ENCODE measurements at places on chromosomes 16 and 17. TPM values are rescaled to one million over a fixed set of nuclear protein-coding genes. Genes with fewer than 3 reads are reported as not detected.

- DNase-seq, result no peak
Observed at GRCh38 chr16:88486398-88487123, 33.5 kb downstream of the ZFPM1 start.

The G6PC1 gene
- total RNA-seq, result not detected

- DNase-seq, result peak; percentile 93
Observed at GRCh38 chr16:30628628-30629540, 18.7 kb upstream of the ZNF689 start.

DNA sequence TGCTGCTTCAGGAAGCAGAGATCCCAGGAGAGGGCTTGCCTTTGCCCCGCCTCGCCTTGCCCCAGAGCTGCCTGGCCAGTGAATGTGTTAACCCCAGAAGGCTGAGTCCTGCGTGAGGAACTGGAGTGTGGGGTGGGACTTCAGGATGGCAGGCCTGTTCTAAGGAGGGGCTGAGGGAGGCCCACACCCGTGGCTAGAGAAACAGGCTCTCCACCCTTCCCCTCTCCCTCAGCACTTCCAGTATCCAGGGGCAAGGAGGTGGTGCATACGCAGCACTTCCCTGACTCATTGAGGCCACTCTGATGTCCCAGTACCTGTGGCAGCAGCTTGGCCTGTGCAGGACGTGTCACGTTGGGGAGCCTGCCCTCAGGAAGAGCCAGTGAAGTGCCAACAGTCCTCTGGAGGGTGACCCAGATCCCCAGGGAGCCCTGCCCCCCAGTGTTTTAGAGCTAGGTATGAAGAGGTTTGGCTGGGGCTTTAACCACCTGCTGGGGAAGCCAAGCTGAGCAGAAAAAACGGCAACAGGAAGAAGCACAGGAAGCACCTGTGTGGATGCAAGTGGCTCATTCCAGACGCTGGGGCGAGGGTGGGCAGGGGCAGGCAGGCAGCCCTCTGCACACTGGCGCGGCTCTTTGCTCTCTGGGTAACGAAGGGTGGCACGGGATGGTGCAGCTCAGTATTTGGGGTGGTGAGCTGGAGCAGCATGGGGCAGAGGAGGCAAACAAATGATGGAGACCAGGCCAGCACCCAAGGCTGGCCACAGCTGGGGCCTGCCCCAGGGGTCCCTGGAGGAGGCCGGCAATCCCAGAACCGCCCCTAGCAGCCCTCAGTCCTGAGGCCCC is 14.7 kb upstream of the CTCF start:
- no peak for DNase-seq

The ITGAL gene
- 1.5 TPM for total RNA-seq

The TBX21 gene
- 0.32 TPM for total RNA-seq

The TBC1D26 gene
- total RNA-seq, result not detected

DNA sequence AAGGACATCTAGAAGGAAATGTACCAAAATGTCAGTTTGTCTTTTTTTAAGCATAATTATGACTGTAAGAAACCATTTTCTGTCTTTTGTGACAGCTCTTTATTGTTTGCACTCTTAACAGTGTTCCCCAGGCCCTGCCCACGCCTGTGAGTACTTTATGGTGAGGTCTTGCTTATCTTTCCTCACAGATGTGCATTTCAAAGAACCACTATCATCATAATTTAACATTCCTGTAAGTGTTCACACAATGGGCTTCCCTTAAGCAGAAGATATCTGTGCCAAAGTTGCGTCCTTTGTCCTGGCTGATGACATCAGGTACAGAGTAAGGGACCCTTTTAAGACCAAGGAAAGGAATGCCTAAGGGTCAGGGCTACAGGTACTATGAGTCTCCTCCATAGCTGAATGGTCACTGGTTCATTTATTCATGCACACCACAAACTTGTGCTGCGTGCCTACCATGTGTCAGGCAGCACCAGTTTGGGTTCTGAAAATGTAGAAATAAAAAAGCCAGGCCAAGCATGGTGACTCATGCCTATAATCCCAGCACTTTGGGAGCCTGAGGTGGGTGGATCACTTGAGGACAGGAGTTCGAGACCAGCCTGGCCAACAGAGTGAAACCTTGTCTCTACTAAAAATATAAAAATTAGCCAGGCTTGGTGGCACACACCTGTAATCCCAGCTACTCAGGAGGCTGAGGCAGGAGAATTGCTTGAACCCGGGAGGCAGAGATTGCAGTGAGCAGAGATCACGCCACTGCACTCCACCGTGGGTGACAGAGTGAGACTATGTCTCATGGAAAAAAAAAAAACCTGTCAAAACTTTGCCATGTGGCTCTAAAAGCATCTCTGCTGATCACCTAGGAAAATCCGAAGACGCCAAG is 55.4 kb upstream of the NLK start:
- no peak for DNase-seq

The DOC2A gene
- total RNA-seq, result 0.13 TPM

The TNFAIP1 gene
- total RNA-seq, result 33.8 TPM

The TMC5 gene
- total RNA-seq, result not detected

The TBC1D3G gene
- not detected for total RNA-seq

DNA sequence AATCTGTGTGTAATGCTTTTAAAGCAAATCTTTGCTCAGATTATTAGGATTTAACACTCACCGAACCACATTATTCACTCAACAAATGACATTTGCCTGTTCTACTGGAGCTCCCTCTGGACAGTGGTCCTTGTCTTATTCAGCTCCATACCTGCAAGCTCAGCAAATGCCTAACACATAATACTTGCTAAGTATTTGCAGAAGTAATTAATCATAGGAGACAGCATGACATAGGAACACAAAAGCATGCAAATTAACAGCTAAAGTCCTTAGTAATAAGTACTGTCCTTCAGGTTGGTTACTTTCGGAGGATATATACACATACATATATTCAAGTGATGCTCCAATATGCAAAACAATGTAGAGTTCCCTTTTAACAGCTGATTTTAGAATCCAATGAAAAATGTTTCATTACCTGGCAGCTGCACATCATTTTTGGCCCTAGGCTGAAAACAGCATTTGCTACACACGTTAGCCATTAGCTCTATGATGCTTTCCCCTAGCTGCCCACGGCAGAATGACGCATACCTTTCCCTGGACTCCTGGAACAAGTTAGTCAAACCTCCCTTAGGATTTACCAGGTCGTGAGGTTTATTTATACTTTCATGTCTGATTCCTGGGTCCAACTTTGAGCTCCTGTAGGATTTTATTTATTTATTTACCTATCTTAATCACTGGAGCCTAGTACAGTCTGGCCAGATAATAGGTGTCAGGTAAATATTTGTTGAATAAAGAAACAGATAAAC is 8.6 kb downstream of the BRD7 start:
- no peak for DNase-seq

The TNFSF12 gene
- 34.6 TPM for total RNA-seq

The CA4 gene
- total RNA-seq, result 15.1 TPM

DNA sequence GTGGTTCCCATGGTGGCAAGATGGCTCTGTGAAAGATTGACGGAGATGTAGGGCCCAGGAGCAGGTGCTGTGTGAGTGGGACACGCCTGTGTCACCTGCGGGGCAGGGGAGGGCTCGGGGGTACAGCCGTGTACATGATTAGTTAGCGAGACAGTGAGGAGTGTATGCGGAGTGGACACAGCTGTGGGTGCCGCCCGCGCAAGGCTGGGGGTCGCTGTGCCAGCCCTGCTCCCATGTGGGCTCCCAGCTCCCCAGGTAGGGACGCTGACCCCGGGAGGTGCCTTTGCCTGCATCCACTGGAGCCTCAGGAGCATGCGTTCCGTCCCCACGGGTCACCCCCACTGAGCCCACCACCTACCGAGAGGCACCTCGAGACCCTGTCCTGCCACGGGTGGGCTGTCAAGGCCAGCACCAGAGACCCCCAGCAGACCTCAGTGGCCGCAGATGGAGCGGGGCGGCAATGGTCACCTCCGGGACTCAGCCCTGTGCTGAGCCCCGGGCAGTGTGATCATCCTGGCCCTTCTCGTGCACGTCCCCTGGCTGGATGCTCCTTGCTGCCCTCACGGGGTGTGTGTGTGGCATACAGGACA is 7.4 kb downstream of the CAPN15 start:
- no peak for DNase-seq

The BCL6B gene
- 12.6 TPM for total RNA-seq

The FTSJ3 gene
- total RNA-seq, result 29.8 TPM

The ALOX15 gene
- not detected for total RNA-seq

The TMEM238L gene
- not detected for total RNA-seq

DNA sequence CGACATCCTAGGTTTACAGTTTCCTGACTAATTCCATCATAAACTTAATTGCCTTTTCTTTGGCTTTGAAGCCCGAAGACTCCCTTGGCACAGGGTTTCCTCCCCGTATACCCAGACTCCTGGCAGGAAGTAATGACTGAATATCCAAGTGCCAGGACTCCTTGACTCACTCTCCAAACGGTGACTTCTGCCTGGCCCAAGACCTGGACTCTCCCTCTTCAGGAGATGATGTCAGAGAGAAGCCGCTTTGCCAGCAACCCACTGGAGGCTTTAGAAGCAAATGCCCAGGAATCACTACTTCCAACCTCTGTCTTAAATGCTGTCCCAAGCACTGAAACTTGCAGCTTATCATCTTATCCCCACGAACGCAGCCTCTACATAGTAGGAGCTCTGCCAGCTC is 146.5 kb downstream of the RGS9 start:
- DNase-seq, result no peak

- DNase-seq, result no peak
Observed at GRCh38 chr16:3046641-3047386, 453 bp downstream of the MMP25 start.

DNA sequence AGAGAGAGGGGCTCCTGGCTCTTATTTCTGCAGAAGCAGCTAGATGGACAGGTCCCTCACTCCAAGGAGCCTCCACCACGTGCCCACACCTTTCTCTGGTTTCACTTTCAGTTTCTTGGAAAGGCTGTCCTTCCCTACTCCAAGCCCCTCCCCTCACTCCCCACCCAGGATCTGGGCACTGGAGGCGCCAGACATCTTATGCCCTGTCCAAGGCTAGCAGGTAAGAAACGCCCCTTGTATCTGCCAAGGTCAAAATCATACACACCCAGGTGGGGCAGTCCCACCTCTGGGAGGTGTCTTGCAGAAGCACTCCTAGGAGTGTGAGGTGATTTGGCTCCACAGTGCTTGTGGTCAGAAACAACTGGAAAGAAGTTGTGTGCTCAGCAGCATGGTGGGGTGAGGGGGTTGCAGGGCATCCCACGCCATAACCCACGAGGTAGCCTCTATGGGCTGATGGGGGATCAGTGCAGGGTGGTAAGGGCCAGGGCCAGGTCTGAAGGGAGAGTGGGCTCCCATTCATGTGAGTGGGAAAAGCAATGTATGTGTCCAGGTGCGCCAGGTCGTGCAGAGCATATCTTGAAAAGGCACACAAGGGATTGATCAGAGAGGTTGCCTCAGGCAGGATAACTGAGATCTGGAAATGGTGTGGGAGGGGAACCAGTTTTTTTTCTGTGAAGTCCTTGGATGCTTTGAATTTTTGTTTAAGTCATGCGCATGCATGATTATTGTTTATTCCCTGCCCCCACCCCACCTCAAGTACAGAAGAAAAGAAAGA is 31.8 kb upstream of the PRM1 start:
- no peak for DNase-seq

GRCh38 chr16:76201385-76201784 is 75.8 kb upstream of the CNTNAP4 start:
- DNase-seq, result no peak

GRCh38 chr17:74298778-74299177 is 24.7 kb downstream of the DNAI2 start:
- DNase-seq, result no peak

The SLC47A2 gene
- not detected for total RNA-seq

The SLFN14 gene
- total RNA-seq, result not detected

DNA sequence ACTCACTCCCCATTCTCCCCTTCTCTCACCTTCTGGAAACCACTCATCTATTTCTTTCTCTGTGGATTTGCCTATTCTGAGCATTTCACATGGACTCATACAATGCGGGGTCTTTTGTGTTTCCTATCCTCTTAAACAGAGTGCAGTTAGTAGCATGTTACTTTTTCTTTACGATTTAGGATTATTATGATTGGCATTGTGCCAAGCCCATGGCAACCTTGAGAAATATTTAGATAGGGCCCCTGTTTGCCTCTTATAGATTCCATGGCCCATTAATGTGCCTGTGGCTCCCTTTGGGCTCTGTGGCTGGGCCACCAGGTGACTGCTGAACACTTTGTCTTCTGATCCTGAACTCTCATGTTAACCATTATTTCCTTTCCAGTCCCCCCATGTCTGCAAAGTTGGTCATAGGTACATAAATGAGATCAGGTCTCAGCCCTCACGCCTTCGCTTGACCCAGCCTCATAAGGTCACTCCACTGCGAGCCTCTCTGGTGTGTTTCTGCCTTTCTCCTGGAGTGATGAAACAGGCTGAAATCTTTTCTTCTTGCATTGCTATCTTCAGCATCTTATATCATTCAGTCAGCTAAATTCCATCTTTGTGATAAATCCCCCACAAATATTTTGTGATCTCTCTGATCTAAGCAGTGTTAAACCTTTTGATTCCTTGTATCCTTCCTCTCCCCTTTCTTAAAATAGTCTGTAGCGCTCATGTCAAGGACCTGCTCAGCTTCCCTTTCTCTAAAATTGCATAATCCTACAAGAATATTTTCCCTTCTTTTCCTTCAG is 44.0 kb downstream of the MYH3 start:
- DNase-seq, result no peak

GRCh38 chr17:27631897-27632725 is 1.1 kb downstream of the LGALS9 start:
- no peak for DNase-seq

GRCh38 chr16:68427649-68428303 is 20.5 kb downstream of the SMPD3 start:
- no peak for DNase-seq

DNA sequence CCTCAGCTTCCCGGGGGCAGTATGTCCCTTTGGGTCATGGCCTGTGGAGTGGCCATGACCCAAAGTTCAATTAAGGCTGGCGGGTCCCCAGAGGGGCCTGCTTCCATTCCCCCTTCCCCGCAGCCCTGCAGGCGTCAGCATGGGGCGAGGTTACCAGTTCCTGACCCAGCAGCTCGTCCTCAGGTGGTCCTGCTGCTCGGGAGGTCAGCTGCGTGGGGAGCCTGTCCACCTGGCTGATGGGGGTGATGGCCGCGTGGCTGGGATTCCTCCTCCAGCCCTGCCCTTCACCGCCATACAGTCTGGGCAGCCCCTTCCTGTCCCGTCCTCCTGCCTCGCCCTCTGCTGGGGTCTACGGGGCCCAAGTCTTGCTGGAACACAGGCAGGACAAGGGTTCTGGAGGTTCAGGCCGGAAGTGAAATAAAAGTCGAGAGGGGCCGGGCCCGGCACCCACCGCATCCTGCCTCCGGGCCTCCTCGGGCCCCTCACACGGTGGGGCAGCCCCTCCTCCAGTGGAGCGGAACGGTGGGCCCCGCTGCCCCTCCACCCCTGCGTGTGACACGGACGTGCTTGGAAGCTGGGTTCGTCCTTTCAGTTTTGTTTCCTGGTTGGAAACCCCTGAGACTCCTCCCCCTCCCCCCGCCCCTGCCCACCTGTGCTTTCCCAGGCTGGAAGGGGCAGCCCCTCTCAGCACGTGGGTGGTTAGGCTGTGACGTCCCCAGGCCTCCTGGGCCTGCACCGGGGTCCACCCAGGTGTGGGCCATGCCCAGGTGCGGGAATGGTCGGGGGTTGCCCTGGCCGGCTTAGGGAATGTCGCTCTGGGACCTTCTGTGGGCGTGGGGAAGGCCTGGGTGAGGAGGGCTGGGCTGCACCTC is 6.8 kb downstream of the UBALD2 start:
- DNase-seq, result no peak

Data from Right ventricle myocardium superior (tissue), 1 donor.